Left ventricle myocardium inferior (tissue), 1 donor: ENCODE measurements at places on chromosomes 4 and X. TPM values are rescaled to one million over a fixed set of nuclear protein-coding genes. Genes with fewer than 3 reads are reported as not detected.

The TBC1D9 gene
- 11.4 TPM for total RNA-seq

The F9 gene
- not detected for total RNA-seq

The CT83 gene
- total RNA-seq = not detected

The ZCCHC18 gene
- 0.99 TPM for total RNA-seq

The LIMCH1 gene
- 382 TPM for total RNA-seq

The CLTRN gene
- total RNA-seq = 0.66 TPM

The HPSE gene
- total RNA-seq = 1.1 TPM

DNA sequence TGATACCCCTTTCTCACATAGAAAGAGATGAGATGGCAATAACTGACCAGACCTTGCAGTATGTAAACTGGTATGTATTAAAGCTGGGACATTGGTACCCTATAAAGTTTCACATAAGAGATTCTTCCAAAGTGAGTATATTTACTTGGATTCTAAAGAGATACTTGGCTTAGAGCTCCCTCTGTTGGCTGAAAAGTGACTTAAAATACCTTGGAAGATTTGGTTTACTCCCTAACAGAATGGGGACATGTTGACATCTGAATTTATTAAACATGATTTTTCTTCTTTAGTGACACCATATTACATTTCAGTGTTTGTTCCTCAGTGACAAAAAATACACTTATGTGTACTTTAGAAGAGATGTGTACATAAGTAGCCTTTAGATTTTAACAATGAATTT, 47.9 kb upstream of the RGN start:
- DNase-seq = no peak

- no peak for DNase-seq
Observed at GRCh38 chr4:164012396-164013027, 518.0 kb downstream of the TMA16 start.

DNA sequence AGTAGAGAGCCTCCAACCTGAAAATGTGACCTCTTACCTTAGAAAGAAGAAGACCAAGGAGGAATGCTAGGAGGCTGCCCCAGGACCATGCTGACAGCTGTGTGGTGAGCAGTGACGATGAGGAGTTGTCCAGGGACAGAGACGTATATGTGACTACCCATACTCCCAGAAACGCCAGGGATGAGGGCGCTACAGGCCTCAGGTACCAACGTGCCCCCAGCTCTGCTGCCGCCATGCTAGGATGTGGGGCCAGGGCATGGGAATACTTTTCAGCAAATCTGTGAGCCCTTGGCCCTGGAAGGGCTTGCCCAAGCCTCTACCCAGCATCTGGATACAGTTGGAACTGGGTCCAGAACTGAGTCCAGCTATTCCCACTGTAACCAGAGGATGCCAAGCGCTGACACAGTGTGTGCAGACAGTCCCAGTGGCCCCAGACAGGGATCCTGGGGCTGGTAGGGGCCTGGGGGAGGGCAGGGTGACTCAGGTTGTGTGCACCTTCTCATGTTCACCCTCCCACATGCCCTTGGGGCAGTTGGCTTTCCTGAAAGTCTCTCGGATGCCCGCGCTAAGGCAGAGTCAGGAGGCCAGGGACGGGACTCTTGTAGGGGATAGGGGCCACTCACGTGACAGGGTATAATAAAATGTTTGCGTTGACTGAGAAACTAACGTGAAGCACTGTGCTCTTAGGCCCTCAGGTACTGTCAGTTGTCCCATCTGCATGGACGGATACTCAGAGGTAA, 23.9 kb upstream of the FAM193A start:
- no peak for DNase-seq

DNA sequence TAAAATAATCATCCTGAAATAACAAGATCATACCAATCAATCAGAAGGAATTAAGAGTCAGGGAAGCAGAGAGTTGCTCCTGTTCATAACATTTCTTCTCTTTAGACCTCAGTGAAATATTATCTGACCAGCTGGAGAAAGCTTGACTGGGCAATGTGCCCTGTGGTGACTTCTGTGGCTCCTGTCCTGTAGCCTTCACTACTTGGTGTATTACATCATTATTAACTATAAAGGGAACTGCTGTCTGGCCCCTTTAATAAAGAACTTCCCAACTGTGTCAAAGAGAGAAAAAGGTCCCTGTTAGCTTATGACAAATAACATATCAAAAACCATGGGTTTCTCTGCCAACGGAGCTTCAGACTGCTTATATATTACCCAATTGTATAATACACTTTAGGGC, 18.0 kb downstream of the OPHN1 start:
- DNase-seq = peak; percentile 46

DNA sequence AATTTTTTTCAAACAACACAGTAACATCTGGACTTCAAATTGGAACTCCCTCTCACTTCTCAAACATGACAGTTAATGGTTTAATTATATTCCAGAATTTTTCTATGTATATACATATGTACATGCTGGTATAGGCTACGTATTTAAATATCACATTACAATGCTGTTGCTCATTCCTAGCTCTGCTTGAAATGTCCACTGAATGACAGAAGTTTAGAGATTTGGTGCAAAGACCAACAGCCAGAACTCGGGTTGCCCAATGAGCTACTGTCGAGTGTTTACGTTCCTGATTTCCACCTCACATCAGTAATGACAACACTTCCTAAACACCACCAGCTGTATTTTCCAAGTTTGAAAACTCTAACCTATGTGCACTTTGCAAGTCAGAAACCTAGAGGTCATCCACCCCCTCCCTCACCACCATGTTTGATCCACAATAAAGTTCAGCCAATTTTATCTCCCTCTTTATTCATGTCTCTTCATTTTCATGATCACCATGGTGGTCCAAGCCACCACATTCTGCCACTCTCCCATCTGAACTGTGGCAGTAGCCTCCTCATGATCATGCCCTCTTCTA, 49.3 kb upstream of the RPL34 start:
- no peak for DNase-seq

DNA sequence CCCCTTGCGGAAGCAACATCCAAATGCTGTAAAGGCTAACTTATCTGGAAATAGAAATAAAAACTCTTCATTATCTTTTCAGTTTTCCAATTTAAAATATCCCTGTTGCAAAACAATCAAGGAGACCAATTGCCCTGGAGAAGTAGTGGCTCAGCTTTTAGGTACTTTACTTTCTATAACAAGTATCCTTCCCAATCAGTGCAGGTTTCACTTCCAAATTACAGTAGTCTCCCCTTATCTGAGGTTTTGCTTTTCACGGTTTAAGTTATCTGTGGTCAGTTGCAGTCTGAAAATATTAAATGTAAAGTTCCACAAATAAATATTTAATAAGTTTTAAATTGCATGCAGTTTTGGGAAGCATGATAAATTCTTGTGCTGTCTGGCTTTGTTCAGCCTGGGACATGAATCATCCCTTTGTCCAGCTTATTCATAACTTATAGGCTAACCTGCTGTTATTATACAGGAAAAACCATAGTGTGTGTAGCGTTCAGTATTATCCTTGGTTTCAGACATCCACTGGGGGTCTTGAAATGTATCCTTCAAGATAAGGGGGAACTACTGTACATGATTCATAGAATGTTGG, 973.1 kb upstream of the GRID2 start:
- no peak for DNase-seq

- DNase-seq = no peak
Observed at GRCh38 chr4:117898496-117898895, 135.8 kb upstream of the NDST3 start.

GRCh38 chrX:141733371-141733770, 34.8 kb upstream of the SPANXD start:
- DNase-seq = no peak

DNA sequence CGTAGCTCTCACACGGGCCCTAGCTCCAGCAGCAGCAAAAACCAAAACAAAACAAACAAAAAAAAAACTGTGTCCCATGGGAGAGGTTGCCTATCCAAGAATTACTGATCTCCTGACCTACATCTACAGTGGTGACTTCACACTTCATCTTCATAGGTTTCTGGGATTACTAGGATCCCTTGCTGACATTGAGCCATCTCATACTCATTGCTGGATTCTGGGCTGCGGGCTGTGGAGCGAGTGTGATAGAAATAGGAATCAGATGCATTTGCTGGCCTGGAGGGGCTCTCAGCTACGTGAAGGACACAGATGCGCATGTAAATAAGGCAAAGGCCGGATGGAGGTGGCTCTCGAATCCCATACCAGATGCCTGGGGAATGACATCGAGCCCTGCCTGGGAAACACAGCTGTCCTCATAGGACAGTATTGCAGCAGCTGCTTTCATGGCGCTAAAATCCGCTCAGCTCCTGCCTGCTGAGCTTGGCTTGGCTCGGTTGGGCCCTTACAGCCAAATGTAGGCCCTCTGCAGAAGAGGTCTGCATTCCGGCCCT, 41.7 kb downstream of the CNGA2 start:
- DNase-seq = peak; percentile 18

- DNase-seq = no peak
Observed at GRCh38 chr4:159764343-159764952, 661.6 kb downstream of the RAPGEF2 start.

DNA sequence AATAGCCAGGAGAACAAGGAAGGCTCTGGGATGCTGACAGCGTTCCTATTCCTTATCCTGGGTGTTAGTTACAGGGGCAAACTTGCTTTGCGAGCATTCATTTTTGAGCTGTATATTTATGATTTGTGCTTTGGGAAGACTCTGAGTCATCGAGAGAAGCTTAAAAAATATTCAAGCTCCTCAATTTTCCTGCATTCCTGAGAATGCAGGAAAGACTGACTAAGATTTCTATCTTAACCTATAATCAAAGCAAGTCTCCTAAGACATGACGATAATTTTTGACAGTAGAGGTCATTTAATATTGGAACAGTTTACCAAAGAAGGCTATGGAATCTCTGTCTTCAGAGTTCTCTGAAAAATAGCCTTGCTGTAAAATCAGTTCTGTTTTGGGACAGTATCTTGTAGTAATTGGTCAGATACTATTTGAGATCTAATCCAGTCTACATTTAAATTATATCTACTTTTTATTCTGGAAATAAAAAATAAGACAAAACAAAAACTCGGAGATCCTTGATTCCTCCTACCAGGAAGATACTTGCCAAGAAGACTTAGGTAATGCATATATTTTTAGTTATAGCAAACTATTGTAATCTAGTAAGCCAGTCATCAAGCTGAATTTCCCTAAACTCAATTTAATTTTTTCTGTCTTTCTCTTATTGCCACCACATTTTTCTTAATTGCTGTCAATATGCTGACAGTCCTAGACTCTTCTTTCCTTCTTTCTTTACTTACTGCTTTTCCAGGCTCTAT, 31.7 kb downstream of the BBS12 start:
- no peak for DNase-seq

- no peak for DNase-seq
Observed at GRCh38 chr4:150173432-150173861, 95.2 kb downstream of the DCLK2 start.

GRCh38 chr4:169583563-169583962, 28.8 kb downstream of the NEK1 start:
- DNase-seq = no peak

DNA sequence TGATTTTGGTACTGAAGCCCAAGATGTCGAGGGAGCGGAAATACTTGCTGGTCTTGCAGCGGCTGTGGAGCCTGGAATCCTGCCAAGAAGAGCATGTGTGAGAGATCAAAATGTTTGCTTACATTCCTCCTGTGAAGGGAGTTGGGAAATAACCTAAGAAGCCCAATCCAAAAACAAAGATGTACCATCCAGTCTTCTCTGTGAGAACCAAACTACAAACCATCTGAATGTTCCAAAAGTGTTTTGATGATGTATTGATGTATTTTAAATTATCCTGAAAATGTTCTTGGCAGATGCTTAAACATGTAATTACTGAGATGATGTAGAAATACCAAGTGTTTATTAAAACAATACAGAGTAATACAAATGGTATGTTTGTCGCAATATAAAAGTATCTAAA, 10.1 kb upstream of the ADH1A start:
- DNase-seq = peak; percentile 77

- DNase-seq = no peak
Observed at GRCh38 chrX:55279832-55280231, 15.1 kb upstream of the PAGE3 start.

GRCh38 chr4:25299476-25300203, 12.9 kb upstream of the ZCCHC4 start:
- DNase-seq = no peak

DNA sequence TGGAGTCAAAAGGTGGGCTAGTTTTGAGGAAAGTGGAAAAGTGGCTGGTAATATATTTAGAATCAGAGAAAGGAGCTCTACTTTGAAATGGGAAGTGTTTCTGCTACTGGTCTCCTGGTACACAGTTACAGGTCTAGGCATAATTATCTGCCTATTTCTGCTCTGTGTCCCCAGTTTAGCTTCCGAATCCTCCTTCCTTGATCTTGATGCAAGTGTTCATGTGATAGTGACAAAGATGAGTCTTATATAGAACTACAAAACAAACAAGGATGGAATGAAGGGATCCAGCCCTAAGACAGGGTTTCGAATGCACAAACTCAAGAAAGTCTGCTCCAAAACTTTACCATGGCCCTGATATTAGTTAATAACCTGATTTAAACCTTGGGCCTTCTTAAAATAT, 580.2 kb downstream of the INPP4B start:
- DNase-seq = no peak
